ENCODE measurements at places on chromosomes 11 and 22.
A peak's percentile ranks its signal among the peaks of the same experiment; 100 is the strongest.

- DNase-seq: no peak
These were observed 5.4 kb downstream of the MUS81 start for GRCh38 chr11:65865550-65866172.

GRCh38 chr22:26804911-26805539, 147.6 kb downstream of the MIAT start:
- peak; percentile 94 for DNase-seq

DNA sequence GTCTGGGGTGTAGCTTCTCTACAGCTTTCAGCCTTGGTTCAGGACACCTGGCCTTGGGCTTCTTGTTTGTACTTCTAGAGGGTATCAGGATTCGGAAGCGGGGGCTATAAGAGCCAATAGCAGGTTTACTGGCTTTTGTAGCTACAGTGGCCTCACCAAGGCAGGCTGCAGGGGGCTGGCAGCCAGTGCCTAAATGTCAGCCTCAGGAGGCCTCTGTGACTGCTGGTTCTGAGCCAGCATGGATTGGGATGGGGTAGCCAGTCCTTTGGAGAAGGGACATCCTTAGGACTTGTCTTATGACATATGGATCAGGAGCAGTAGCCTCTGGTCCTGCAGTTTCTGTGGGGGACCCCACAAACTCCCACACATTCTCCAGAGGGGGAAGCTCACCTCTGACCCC, 29.9 kb downstream of the EIF3F start:
- DNase-seq: no peak

DNA sequence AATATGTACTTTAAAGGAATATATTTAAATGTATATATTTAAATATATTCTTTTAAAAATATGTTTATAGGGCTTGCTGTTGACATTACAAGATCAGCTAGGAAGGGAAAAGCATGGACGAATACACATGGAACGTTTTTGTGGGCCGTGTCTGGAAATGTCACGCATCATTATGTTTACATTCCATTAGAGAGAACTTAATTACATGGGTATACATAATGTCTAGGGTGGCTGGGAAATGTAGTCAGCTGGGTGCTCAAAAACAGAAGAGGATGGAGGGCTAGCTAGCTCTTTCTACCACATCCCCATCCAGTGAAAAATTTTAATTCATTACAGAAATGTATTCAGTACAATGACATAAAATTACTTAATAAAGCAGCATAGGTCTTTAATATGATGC, 371.2 kb downstream of the DYNC2H1 start:
- no peak for DNase-seq

DNA sequence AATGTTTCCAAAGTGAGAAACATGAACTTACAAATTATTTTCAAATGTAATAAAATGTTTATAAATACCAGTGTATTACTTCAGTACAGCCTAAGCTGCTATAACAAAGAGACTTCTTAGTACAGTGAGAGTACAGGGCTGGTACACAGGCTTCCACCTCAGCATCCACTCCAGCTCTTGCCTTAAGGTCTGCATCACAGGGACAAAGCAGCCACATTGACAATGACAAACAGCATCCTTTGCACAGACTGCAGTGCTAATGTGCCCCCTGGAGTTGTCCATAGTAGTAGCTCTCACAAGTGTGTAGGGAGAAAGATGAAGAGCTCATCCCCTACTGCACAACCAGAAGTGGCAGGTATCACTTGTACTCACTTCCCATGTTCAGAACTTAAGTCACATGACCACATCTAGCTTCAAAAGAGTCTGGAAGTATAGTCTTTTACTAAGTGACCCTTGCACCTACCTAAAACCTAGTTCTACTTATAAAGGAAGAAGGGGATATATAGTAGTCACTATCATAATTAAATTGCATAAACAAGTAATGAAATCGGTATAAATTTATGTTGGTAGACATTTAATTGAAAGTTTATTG, 10.7 kb upstream of the LIPT2 start:
- no peak for DNase-seq

GRCh38 chr11:26219183-26220117, 112.5 kb upstream of the ANO3 start:
- DNase-seq: no peak

GRCh38 chr11:61543606-61544306, 35.2 kb downstream of the LRRC10B start:
- no peak for DNase-seq

DNA sequence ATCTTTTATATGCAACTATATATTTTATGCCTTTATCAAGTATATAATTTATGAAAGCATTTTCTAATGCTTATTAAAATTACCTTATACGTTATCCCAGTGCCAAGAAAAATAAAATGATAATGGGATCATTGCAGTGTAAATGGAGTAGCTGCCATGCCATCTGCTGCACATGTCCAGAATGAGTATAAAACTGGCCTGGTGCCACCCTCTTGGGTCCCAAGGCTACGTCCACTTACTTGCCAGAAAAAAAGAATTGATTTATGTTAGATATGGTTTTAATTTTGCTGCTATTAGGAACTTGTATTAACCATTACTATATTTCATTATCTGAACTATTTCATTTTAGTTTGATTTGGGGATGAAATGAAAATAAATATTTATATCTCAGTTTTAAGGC, 1127.1 kb upstream of the CNTN5 start:
- DNase-seq: no peak

DNA sequence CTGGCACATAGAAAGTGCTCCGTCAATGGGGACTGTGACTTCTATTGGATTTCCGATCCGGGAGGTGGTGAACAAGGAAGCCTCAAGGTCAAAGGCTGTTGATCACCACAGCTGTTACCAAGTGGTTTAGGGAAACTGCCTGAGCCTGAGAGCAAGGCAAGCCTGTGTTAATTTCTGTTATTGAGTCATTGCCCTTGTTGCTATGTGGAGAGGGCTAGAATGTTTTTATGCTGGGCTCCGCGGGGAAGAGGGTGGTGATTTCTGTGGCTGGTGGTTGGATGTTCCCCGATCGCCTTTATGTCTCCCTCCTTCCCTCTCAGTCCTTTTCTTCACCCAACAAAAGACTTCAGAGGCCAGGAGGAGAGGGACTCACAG, 108.5 kb upstream of the ALX4 start:
- no peak for DNase-seq

- no peak for DNase-seq
These were observed 1.2 kb downstream of the CRYBB1 start for GRCh38 chr22:26616650-26617049.

- DNase-seq: no peak
These were observed 41.4 kb upstream of the PHF21A start for GRCh38 chr11:46162700-46163099.

DNA sequence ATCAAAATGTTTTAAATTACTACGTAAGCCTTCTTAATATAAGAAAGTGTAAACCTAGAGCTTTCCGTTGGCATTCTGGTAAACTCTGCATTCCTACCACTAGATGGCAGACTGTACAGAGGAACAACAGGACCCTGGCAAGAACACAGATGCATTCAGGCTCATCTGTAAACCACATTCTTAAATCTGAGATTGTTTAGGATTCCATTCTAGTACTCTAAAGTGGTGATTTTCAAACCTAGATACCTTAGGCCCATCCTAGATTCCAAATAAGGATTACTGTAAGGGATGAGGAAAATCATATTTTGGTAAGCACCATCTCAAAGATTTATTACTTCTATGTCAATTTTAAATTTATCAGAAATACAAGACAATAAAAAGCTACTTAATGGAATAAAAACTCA, 26.9 kb downstream of the PICALM start:
- peak; percentile 79 for DNase-seq

DNA sequence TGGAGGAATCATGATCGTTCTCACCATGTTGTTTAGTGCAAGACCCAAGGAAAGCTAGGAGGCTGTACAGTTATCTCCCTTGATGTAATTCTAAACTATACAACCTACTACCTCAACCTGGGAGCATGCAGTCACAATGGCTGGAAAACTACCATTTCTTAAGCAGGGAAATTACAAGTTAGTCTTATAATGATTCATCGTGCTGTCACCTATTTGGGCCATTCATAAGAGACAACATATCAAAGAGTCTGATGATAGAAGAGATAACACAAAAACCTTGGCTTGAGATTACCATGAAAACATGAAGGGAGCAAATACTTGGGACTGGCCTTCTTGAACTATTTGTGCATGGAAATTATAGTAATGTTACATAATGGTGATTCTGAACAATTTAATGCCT, 30.5 kb upstream of the BLID start:
- DNase-seq: no peak

DNA sequence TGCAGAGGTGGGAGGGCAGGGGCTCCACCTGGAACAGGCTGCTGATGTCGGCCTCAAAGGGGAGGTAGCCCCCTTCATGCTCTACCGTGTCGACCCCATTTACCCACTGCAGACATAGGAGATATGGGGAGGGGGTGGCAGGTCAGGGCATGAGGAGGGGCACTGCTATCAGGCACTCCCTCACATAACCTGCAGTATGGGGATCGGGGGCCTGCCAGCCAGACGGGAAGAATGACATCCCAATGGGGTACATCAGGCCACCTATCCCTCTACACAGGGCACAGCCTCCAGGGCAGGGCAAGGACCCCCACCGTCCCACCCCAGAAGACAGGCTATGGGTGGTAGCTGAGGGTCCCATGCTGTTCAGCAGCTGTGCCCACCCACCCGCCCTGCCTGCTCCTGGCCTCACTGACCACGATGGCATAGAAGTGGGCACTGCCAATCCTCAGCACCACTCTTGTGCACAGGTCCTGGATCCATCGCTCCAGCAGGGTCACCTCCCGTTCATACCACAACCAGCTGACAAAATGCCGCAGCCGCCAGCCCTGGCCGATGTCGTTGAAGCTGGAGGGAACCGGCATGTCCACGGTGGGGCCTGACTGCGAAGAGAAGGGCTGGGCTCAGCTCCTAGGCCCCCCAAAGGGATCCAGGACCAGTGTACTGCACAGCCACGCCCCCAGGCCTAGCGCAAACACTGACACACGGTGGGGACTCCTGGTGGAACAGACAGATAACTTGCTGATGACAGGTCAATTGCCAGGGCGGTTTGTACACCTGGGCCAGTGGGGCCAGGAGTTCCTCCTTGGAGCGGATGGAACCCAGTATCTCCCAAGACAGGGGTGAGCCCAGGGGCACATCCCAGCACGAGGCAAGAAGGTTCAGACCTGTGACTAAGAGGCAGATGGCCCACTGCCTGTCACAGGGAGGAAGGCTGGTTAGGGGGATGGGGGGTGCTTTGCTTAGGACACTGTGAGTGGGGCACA, 24.1 kb downstream of the RGL4 start:
- DNase-seq: no peak

DNA sequence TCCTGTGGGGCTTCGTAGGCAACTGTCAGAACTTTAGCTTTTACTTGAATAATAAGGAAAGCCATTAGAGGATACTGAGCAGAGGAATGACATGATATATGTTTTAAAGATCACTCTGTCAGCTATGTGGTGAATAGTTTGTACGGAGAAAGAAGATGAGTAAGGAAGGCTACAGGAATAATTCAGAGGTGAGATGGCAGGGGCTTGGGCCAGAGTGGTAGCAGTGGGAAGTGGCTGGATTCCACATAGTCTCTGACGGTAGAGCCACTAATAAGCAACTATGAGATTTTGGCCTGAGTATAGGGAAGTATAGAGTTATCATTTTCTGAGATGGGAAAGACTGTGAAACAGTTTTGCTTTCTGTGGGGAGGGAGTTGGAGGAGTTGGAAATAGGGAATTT, 93.9 kb upstream of the MTMR2 start:
- no peak for DNase-seq

DNA sequence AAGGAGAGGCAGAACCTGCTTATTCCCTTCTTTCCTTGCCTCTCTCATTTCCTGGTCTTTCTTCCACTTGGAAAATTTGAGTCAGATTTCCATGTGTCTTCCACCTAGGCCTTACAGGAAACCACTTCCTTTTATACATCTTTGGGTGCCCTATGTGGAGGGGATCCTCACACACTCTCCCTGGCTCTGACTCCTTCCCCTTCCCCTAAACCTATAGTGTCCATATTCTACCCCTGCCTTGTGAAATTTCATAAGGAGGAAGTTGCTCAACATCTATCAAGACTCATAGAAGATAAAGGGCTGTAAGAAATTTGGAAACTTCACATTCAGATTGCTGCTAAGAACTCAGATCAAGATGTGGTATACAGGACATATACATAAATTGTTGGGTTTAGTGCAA, 20.4 kb downstream of the TUG1 start:
- no peak for DNase-seq

- DNase-seq: no peak
These were observed 15.0 kb downstream of the TSKU start for GRCh38 chr11:76798202-76798581.

DNA sequence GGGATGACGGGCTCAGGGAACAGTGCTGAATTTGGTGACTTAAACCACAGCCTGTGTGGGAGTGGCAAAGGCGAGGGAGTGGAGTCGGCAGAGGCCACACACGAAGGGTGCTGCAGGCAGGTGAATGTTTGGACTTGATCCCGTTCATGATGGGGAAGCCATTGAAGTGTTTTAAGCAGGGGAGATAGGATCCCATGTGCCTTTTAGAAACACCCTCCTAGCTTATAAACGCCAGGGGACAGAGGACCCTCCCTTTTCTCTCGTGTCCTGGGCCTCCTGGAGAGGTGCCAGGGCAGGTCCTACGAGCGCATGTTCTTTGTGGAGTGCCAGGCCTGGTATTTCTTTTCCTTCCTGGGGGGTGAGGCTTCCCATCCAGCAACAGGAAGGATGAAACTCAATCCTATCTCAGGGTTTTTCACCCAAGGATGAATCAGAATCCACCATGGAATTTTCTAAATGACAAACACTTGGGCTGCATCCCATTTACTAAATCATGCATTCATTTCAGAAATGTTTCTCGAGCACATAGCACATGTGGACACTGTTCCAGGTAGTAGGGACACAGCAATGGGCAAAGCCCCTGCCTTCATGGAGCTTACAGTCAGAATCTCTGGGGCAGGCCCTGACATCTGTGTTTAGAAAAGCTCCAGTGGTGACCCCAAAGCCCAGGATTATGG, 59.6 kb downstream of the CHRDL2 start:
- DNase-seq: no peak

- peak; percentile 67 for DNase-seq
These were observed 25.7 kb upstream of the SCGB1A1 start for GRCh38 chr11:62393061-62393611.

DNA sequence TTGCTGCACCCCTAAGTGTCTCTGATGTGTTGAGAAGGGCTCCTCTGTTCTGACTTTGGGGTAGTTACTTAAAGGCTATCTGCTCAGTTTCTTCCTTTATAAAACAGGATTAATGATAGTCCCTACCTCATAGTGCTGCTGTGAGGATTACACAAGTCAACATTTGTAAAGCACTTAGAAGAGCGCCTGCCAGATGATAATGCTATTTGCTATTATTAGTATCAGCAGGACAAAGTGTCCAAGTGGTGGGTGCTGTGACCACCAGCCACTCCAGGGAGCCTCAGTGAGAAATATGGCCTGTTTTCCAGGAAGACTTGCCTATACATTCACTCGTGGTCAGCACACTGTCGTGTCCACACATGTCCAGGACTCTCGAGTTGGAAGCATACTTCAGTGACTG, 16.2 kb downstream of the POU2F3 start:
- no peak for DNase-seq

GRCh38 chr22:29201782-29202181, 3.9 kb upstream of the EMID1 start:
- DNase-seq: no peak

- no peak for DNase-seq
These were observed 78.6 kb downstream of the RTL6 start for GRCh38 chr22:44419429-44419828.

GRCh38 chr11:96091476-96091875, 167.6 kb upstream of the MTMR2 start:
- DNase-seq: no peak

All from urothelium cell line (cell line).